A549 treated with CORT108297 at 1 μM for 4 hours (cell line): ENCODE measurements at places on chromosomes 12 and 14. TPM values are rescaled to one million over a fixed set of nuclear protein-coding genes. Genes with fewer than 3 reads are reported as not detected.

PTGER2 gene
- 1.6 to 2.5 TPM (median 1.8 TPM) in 5 replicates for total RNA-seq

MMP19 gene
- total RNA-seq: 0.07 to 0.31 TPM (median 0.22 TPM) in 5 replicates

RPL10L gene
- total RNA-seq: not detected in 5 replicates

LTB4R2 gene
- total RNA-seq: 2.2 to 6.0 TPM (median 5.7 TPM) in 5 replicates

KRT86 gene
- total RNA-seq: 28.5 to 47.2 TPM (median 42.7 TPM) in 5 replicates

TAS2R9 gene
- total RNA-seq: not detected in 5 replicates

EAPP gene
- total RNA-seq: 33.6 to 48.8 TPM (median 37.5 TPM) in 5 replicates

GPRC5D gene
- not detected in 5 replicates for total RNA-seq

YY1 gene
- total RNA-seq: 67.6 to 77.7 TPM (median 72.5 TPM) in 5 replicates

RNF34 gene
- 36.0 to 42.1 TPM (median 37.3 TPM) in 5 replicates for total RNA-seq

GALC gene
- 9.9 to 13.5 TPM (median 11.5 TPM) in 5 replicates for total RNA-seq
